Activated CD4-positive, alpha-beta memory T cell treated with anti-CD3 and anti-CD28 coated beads for 36 hours (primary cell): ENCODE measurements at places on chromosomes 2 and 18. TPM values are rescaled to one million over a fixed set of nuclear protein-coding genes. Genes with fewer than 3 reads are reported as not detected.

CYP1B1 gene
- total RNA-seq, result 4.3 TPM

DNA sequence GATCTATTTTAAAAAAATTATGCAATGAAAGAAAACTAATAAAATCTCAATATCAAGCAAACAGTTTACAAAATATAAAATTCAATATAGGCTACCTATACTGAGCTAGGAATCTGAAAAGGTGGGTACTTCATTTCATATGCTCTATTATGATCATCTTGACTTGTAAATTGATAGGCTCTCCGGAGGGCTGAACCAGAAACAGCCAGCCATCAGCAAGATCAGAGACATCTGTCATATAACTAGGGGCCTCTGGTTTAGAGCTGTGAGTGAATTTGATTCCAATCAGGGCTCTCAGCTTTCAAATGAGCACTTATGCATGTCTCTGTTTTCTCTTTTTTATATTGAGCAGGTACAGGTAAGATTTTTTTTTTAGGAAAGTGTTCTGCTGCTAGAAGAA is 114.2 kb downstream of the SPHKAP start:
- H3K4me1 ChIP-seq, result no peaks in the 10 kb centered on the region
- no peaks in the 10 kb centered on the region for H3K36me3 ChIP-seq
- H3K4me3 ChIP-seq, result no peak overlapping the region
- no peak for DNase-seq

DNA sequence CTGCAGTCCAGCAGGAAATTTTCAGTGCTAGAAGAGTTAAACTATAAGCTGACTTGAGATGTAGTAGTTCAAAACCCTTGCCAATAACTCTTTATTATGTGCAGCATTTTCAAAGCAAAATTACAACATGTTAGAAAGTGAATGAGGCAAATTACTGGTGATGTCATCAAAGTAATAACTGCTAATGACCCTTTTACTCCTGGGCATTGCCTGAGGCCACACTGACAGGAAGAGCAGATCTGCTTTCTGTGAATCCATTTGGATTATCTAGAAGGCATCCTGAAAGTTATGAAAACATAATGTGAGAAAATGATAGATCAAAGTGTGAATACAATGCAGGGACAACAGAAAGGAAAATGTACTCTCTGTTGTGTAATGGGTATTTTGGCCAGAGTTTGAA is 139.6 kb upstream of the TRIB2 start:
- no peak overlapping the region for H3K4me3 ChIP-seq
- H3K36me3 ChIP-seq, result no peaks in the 10 kb centered on the region
- no peak for DNase-seq
- H3K27ac ChIP-seq, result no peak overlapping the region
- H3K27me3 ChIP-seq, result no peaks in the 10 kb centered on the region
- no peaks in the 10 kb centered on the region for H3K4me1 ChIP-seq

GRCh38 chr2:143401861-143402260 is 272.6 kb downstream of the ARHGAP15 start:
- DNase-seq, result no peak
- no peaks in the 10 kb centered on the region for H3K27me3 ChIP-seq
- no peak overlapping the region for H3K27ac ChIP-seq

ANKRD62 gene
- total RNA-seq, result not detected

TMEM237 gene
- 18.3 TPM for total RNA-seq

- H3K4me1 ChIP-seq, result no peaks in the 10 kb centered on the region
- no peaks in the 10 kb centered on the region for H3K36me3 ChIP-seq
- no peak for DNase-seq
- no peak overlapping the region for H3K27ac ChIP-seq
- no peak overlapping the region for H3K4me3 ChIP-seq
- peaks cover 3% of the 10 kb centered on the region for H3K27me3 ChIP-seq
Observed at GRCh38 chr2:1625281-1626001, 118.9 kb downstream of the PXDN start.

- H3K4me3 ChIP-seq, result no peak overlapping the region
- H3K27ac ChIP-seq, result no peak overlapping the region
- no peaks in the 10 kb centered on the region for H3K36me3 ChIP-seq
- no peak for DNase-seq
- no peaks in the 10 kb centered on the region for H3K4me1 ChIP-seq
Observed at GRCh38 chr18:59554796-59555335, 142.4 kb downstream of the CCBE1 start.

- H3K27ac ChIP-seq, result no peak overlapping the region
- no peak for DNase-seq
- no peak overlapping the region for H3K4me3 ChIP-seq
Observed at GRCh38 chr2:42876326-42876751, 84.0 kb upstream of the HAAO start.
